NCI-H1092 (cell line): ENCODE measurements at places on chromosomes 5 and 9.

DNA sequence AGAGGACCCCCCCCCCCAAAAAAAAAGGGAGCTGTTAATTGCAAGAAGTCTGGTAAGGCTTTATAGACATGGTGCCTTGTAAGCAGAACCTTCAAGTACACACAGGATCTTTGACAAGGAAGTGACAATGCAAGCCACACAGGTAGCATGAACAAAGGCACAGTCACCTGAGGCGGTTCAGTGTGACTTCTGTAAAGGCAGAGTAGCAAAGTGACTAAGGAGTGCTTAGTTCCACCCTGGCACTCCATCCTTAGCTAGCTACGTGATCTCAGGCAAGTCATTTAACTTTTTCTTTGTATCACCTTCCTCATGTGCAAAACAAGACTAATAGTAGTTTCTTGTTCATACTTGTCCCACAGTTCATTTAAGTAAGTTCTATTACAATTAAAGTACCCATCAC lies 282.0 kb downstream of the PRELID2 start:
- no peak for DNase-seq

DNA sequence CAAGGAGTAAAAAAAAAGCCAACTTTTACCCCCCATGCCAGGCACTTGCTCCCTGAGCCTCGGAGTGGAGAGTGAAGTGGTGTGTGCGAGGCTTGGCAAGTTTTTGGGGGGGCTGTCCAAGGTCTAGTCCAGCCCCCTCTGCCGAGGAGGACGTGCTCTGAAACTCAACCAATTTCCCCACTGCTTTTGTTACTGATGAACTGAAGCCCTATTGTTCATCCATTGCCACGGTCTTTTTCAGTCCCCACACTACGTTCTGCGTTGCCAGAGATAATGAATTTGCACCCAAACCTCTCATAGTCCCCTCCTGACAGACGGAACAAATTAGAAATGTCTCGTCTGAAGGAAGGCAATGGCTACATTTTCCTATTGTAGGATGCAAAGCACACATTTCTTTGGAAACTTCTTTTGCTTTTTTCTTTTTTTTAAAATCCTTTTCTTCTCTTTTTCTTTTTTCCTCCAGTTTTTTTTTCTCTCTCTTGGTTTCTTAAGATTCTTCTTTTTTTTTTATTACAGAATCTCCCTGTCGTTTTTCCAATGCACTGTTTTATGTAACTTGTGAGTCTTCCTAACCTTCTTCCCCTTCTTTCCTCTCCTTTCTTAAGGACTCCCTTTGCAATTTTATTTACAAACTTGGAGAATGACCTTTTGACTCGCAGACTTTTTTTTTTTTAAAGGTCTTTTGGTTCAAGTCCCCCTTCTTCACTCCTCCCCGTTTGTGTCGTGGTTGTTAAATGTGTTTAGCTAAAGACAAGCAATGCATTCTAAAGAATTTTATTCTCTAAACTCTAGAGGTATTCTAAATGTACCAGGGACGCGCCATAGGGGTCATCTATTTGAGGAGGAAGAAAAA lies 209.5 kb downstream of the MEF2C start:
- DNase-seq = no peak

- no peak for DNase-seq
Observed at GRCh38 chr9:72443855-72444254, 77.6 kb upstream of the TMC1 start.

- DNase-seq = no peak
Observed at GRCh38 chr9:95574176-95574575, 57.4 kb upstream of the PTCH1 start.

DNA sequence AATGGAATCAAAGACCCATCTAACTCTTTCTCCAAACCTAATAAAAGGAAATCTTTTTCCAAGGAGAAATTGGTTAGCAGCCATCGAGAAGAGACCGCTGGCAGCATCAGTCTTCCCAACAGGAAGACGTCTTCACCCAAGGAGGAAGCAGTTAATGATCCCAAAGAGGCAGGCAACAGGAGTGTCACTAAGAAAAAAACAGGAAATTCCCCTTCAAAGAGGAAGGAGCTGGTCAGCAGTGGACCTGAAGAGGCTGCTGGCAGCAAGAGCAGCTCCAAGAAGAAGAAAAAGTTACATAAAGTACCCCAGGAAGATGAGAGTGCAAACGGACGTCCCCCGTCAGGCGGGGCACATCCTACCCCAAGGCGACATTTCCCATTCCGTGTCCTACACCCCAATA lies 143.7 kb downstream of the ELAVL2 start:
- no peak for DNase-seq

DNA sequence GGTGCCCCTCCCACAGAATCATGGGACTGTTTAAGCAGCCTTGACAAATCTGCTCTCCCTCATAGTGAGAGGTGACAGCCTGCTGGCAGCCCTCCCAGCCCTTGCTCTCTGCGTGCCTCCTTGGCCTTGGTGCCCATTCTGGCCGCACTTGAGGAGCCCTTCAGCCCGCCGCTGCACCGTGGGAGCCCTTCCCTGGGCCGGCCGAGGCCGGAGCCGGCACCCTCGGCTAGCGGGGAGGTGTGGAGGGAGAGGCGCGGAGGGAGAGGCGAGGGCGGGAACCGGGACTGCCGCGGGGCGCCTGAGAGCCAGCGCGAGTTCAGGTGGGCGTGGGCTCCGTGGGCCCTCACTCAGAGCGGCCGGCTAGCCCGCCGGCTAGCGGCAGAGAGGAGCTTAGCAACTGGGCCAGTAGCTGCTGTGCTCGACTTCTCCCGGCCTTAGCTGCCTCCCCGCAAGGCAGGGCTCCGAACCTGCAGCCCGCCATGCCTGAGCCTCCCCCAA lies 125.9 kb upstream of the MYO10 start:
- DNase-seq = no peak

- DNase-seq = no peak
Observed at GRCh38 chr5:97085459-97086181, 56.8 kb downstream of the LIX1 start.

GRCh38 chr5:91361055-91361701 lies 21.9 kb downstream of the ARRDC3 start:
- no peak for DNase-seq

GRCh38 chr9:137892424-137893191 lies 15.0 kb downstream of the CACNA1B start:
- DNase-seq = no peak

GRCh38 chr9:98207606-98208005 lies 15.2 kb upstream of the CORO2A start:
- DNase-seq = no peak

DNA sequence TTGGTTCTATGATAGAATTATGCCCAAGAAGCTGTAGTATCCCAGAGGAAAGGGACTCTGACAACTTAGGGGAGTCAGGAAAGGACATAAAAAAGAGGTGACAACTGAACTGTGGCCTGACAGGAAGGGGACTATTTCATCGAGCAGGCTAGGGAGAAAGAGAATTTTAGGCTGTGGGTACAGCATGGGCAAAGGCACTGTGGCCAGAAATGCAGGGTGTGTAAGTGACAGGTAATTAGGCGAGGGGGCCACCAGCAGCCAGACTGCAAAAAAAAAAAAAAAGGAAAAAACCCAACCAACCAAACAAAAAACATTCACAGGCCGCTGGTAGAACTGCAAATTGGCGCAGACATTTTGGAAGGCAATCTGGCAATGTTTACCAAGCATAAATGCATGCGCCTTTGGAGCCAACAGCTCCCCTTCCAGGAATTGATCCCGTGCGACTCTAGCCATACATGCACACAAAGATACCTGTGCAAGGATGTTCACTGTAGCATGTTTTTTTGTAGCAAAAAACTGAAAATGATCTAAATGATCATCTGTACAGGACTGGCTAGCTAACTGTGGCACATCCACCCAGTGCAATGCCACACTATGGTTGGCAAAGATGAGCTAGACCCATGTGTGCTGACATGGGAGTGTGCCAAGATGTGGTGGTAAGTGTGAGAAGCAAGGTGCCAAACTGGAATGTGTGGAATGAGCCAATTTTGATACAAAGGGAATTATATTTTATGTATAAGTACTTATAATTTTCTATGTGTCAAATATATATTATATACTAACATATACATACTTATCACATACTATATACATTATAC lies 1.1 kb downstream of the EIF4E1B start:
- no peak for DNase-seq

DNA sequence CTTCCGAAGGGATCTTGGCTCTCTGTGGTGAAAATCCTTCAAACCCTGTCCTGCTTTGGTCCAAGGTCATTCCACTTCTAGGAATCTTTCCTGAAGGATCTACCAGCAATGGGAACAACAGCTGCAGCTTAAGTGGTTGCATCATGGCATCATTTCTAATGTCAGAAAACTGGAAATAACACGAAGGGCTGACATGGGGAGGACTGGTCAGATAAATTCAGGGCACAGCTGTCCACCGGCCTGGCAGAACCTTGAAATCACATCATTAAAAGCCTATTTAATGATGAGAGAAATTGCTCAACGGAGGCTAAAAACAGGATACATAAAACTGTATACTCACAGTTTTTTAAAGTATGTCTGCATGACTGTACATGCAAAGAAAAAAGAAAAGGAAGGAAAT lies 28.3 kb downstream of the OLFML2A start:
- no peak for DNase-seq

DNA sequence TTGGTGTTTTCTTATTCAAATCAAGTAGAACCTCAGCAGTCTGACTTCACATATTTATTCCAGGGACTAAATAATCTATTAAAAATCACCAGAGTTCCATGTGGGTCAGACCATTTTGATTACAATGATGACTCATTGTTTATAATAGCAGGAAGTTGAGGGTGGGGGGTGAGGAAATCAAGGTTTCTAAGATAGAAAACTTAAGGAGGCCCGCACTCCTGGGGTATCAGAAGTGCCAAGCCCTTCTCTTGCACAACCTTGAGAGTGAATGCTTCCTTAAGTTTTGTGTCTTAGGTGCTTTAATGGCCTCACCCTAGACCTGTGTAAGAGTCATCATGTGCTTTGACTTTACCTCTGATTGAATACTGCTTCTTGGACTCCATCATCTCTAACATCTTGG lies 31.9 kb upstream of the NPR3 start:
- DNase-seq = no peak

DNA sequence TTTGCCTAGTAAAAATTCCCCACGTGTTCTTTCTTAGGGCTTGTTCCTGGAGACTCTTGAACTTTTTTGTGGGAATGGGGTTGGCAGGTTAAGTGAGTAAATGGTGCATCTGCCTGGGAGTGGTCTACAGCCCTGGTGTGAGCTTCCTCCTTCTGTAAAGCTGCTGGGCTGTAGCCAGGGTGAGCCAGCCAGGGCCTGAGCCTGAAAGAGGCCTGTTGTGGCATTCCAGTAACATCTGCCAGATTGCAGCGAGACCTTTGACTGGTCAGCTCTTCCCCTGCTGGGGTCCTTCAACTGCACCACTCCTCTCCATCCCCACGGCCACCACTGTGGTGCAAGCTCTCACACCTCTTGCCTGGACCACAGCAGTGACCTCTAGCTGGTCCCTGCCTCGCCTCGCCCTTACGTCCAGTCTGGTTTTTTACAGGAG lies 47.5 kb downstream of the SLC22A5 start:
- no peak for DNase-seq

- DNase-seq = no peak
Observed at GRCh38 chr9:95512709-95513095, 4.1 kb downstream of the PTCH1 start.

DNA sequence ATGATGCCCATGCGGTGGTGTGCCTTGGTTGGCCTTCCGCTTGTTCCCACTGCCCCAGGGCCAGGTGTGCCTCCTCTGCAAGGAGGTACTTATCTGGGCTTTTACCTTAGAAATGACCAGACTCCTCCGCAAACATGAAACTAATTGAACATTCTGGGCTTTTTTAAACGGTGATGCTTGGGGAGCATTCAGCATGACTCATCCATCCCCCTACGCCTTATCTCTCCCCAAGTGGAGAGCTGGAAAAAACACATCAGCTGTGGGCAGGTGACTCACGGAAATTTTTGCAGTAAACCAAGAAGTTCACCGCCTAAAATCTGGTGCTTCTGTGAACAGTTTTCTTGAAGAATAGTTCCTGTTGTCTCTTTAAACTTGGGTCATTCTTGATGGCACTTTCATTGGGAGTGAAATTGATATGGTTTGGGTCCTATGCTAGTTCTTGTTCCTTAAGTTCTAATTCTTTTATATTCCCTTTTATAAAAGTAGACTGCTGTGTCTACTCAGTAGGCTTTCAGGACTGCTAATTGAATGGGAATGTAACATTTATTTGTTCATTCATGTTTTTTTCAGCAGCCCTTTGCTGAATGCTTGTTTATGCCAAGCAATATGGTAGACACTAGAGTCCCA lies 39.6 kb downstream of the SFXN1 start:
- DNase-seq = no peak

- DNase-seq = no peak
Observed at GRCh38 chr5:157607371-157608161, 32.0 kb upstream of the ADAM19 start.

DNA sequence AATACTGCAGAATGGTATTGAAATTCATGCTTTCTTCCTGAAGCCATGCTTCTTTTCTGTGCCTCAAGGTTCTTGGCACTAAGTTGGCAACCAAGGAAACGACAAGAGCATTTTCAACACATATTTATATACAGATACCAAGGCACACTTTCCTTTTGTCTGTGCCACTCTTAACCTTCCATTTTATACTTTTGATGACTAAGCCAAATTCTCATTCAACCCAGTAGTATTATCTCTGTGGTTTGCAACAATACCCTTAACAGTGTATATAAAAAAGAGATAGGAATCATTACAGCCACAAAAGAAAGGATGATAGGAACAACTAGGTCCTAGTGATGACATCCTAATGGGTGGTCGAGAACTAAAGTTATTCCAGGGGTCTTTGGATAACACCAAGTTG lies 36.0 kb upstream of the TYRP1 start:
- DNase-seq = no peak

DNA sequence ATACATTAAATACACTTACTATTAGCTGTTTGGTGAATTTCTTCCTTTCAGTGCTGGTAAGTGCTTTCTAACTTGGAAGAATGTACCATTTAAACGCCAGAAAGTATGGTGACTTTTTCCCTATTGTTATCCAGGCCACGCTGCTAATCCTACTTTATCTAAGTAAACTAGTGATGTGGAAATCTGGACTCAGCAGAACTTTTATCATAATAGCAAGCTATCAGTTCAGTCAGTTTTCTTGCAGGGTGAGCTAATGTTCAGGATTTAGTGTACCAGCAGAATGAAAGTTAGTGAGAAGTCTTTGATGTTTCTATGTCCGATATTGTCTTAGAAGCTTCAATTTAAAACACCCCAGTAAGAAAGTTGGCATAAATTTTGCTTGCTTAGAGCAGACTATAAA lies 72.2 kb downstream of the HSD17B4 start:
- DNase-seq = no peak

- no peak for DNase-seq
Observed at GRCh38 chr9:93031629-93032430, 26.7 kb upstream of the SUSD3 start.

- no peak for DNase-seq
Observed at GRCh38 chr9:21077781-21078180, at the start of gene IFNB1. Gene IFNB1, minus strand, starts transcription at chr9:21077942. Its CDS starts 73 bp downstream, at chr9:21077869.

- no peak for DNase-seq
Observed at GRCh38 chr5:74412066-74412465, 228.5 kb downstream of the ENC1 start.
